Karpas-422 (cell line): ENCODE measurements at places on chromosomes 7 and 10.

- H3K27ac ChIP-seq: no peak overlapping the region
- no peak overlapping the region for H3K4me3 ChIP-seq
- no peaks in the 10 kb centered on the region for H3K4me1 ChIP-seq
- no peak for DNase-seq
- peaks cover 18% of the 10 kb centered on the region for H3K36me3 ChIP-seq
Observed at GRCh38 chr10:87775766-87776165, 42.3 kb downstream of the ATAD1 start.

DNA sequence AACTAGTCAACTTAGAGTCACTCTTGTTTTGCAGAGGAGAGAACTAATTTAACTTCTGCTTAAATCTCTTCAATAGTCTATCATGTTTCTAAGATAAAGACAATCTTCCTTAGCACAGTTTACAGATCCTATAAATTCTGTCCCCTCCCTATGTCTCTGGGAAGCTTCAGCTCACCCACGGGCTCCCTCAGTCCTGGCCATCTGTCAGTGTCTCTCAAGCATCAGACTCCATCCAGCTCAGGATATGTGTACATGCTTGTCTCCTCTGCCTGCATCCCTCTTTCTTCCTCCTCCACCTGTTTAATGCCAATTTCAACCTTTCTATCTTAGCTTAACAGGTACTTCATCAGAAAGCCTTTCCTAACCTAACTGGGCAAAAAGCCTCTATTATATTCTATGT is 177.1 kb upstream of the PTER start:
- H3K27me3 ChIP-seq: no peaks in the 10 kb centered on the region
- DNase-seq: no peak
- H3K27ac ChIP-seq: no peak overlapping the region
- no peak overlapping the region for H3K4me3 ChIP-seq
- H3K36me3 ChIP-seq: no peaks in the 10 kb centered on the region
- no peaks in the 10 kb centered on the region for H3K4me1 ChIP-seq

- H3K27me3 ChIP-seq: no peaks in the 10 kb centered on the region
- no peak overlapping the region for H3K4me3 ChIP-seq
- H3K36me3 ChIP-seq: no peaks in the 10 kb centered on the region
- H3K4me1 ChIP-seq: peaks cover 3% of the 10 kb centered on the region; the same call in 1 of the 2 replicates
- DNase-seq: no peak
Observed at GRCh38 chr7:87480386-87480785, 4.9 kb upstream of the ABCB4 start.

DNA sequence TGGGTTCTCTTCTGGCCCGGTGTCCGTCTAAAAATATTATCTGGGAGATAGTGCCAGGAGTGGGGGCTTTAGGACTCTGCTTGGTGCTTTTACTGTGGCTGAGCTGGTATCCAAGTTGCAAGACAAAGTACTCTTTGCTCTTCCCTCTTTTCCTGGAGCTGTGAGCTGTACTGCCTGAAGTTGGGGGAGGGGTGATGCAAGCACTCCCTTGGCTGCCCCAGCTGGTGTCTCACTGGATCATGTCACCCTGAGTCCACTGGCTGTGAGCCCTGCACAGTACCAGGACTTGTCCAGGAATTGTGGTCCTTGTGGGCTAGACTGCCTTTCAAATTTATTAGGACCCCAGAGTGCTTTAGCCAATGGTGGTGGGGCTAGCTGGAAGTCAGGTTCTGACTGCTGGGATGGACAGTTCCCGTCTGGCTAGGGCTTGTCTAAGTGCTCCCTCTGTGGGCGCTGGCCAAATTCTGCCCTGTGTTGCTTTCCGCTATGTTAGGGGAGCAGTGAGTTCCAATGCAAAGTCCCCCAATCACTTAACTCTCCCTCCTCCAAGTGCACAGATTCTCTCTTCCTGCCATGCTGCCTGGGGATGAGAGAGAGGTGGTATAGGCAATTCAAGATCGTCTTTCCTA is 13.1 kb downstream of the CC2D2B start:
- H3K4me3 ChIP-seq: no peak overlapping the region
- no peak for DNase-seq
- no peaks in the 10 kb centered on the region for H3K36me3 ChIP-seq
- H3K27me3 ChIP-seq: no peaks in the 10 kb centered on the region

GRCh38 chr7:22849662-22850061 is 27.0 kb upstream of the TOMM7 start:
- no peaks in the 10 kb centered on the region for H3K36me3 ChIP-seq
- no peak overlapping the region for H3K27ac ChIP-seq
- H3K4me3 ChIP-seq: no peak overlapping the region
- H3K4me1 ChIP-seq: peaks cover 11% of the 10 kb centered on the region
- DNase-seq: no peak

- H3K27me3 ChIP-seq: no peaks in the 10 kb centered on the region
- DNase-seq: peak; percentile 42
- H3K36me3 ChIP-seq: no peaks in the 10 kb centered on the region
- H3K4me1 ChIP-seq: no peaks in the 10 kb centered on the region
- no peak overlapping the region for H3K4me3 ChIP-seq
Observed at GRCh38 chr7:132571970-132572369, 4.3 kb downstream of the PLXNA4 start.

GRCh38 chr10:33298893-33299292 is 35.6 kb downstream of the NRP1 start:
- H3K36me3 ChIP-seq: no peaks in the 10 kb centered on the region
- no peak for DNase-seq
- no peak overlapping the region for H3K27ac ChIP-seq
- H3K4me3 ChIP-seq: no peak overlapping the region

DNA sequence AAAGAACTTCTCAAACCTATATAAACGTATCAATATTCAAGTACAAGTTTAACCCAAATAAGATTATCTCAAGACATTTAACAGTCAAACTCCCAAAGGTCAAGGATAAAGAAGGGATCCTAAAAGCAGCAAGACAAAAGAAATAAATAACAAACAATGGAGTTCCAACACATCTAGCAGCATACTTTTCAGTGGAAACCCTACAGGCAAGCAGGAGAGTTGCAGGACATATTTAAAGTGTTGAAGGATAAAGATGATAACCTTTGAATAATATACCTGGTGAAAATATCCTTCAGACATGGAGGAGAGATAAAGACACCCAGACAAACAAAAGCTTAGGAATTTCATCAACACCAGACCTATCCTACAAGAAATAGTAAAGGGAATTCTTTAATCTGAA is 82.8 kb downstream of the TES start:
- no peak overlapping the region for H3K27ac ChIP-seq
- DNase-seq: no peak
- H3K4me1 ChIP-seq: no peaks in the 10 kb centered on the region
- no peaks in the 10 kb centered on the region for H3K36me3 ChIP-seq

- DNase-seq: no peak
- no peaks in the 10 kb centered on the region for H3K4me1 ChIP-seq
- no peaks in the 10 kb centered on the region for H3K27me3 ChIP-seq
- no peak overlapping the region for H3K27ac ChIP-seq
- no peak overlapping the region for H3K4me3 ChIP-seq
Observed at GRCh38 chr7:130383187-130383980, 3.1 kb downstream of the CPA1 start.

DNA sequence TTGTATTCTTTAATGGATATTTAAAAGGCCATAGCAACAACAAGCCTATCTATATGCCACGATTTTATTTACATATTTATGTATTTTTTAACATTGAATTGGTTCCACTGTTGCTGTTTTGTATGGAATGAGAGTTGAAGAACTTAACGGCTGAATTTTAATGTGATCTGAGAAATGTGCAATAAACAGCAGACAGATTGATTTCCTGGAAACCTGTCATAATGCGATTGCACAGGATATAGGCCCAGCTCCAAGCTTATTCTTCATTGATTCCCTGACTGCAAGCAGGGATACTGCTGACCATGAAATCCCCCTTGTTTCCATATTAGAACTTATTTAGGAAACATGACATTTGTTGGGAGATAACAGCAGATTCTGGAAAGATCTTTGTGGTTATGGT is 195.6 kb downstream of the KCND2 start:
- H3K27me3 ChIP-seq: no peaks in the 10 kb centered on the region
- no peak overlapping the region for H3K27ac ChIP-seq
- no peak overlapping the region for H3K4me3 ChIP-seq
- no peaks in the 10 kb centered on the region for H3K36me3 ChIP-seq
- H3K4me1 ChIP-seq: no peaks in the 10 kb centered on the region

DNA sequence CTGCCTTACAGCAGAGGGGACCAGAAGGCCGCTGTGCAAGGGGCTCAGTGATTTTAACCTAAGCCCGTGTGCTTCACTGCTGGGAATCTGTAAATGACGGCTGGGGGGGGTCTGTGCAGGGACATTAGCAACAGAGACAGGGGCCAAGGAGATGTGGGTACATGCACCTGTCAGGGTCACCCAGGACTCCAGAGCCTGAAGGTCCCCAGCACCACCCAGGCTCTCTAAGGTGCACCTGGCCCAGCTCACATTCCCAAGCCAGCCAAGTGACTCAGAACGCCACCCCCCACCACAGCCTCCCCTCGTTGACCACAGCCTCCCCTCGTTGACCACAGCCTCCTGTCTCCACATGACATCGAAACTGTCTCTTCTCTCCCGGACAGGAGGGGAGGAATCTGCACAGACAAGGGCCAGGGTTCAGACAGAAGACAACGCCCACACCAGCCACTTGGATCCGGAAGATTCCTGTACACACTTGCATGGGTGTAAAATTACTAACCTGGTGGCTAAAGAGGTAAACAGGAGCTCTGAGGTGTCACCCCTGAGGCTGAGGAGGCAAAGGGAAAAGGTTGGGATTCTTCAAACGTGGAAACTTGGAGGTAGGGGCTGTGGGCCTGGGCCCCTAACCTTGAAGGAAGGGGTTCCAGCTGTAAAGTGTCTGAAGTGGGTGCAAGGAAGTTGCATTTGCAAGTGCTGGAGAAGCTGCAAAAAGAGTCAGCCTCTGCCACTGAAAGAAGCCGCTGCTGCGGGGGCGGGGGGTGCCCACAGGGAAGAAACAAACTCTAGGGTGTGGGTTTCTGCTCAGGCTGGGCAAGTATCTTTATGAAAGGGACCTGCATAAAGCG is 27.0 kb downstream of the CALML3 start:
- H3K27ac ChIP-seq: no peak overlapping the region
- H3K4me1 ChIP-seq: no peaks in the 10 kb centered on the region
- no peak overlapping the region for H3K4me3 ChIP-seq

DNA sequence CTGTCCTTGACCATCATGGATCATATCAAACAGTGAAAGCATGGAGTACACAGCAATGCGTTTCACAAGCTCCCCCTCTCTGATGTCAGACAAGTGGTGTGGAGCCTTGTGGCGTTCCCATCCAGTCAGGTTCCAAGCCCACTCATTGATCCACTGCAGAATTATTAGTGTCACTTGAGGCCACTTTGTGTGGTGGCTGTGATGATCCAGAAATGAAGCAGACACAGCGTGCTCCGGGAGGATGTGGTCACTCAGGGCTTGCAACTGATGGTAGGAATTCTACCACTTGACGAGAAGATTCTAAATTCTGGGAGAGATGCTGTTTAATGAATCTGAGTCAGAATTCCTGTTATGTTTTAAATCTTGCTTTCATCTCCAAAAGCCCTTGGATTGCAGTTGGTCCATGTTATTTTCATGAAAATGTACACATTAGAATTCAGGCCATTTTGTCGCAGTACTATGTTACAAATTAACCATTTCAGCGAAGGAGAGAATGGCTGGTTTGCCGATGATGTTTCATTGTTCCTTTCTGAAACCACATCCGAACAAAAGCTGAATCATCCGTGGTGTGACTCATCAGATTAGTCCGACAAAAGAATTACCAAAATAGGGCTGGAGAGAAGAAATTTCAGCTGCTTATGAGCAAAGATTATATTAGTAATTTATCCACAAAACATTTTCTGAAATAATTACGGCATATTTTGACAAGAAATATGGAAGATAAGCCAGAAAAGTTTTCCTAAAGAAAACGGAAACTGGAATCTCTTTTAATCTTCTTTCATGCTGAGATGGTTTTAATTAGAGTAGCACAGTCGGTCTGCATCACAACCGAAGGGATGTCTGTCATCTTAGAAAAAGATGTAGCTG is 48.1 kb downstream of the INSYN2A start:
- H3K4me1 ChIP-seq: no peaks in the 10 kb centered on the region
- no peak overlapping the region for H3K27ac ChIP-seq
- H3K4me3 ChIP-seq: no peak overlapping the region
- no peaks in the 10 kb centered on the region for H3K36me3 ChIP-seq

GRCh38 chr7:91527460-91527859 is 263.2 kb downstream of the FZD1 start:
- no peak for DNase-seq
- H3K27ac ChIP-seq: no peak overlapping the region
- H3K27me3 ChIP-seq: no peaks in the 10 kb centered on the region

DNA sequence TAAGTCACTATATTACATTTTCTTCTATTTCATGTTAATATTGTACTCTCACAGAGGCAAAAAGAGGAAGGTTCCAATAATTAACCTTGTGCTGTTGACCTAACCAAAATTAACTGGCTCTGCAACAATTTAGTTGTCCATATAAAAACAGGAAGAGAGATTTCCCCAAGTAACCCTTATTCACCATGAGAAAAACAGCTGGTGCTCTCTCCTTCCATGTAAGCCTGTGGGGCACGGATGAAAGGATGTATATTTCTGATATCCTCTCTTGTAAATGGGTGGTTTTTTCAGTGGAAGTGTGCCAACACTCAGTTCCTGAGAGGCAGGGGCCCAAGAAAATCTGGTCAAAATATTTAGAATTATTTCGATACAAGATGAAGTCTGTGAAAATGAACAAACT is 358.1 kb downstream of the CRPPA start:
- H3K27me3 ChIP-seq: no peaks in the 10 kb centered on the region
- no peak for DNase-seq
- H3K27ac ChIP-seq: no peak overlapping the region
- no peaks in the 10 kb centered on the region for H3K36me3 ChIP-seq
- no peak overlapping the region for H3K4me3 ChIP-seq

GRCh38 chr7:122258971-122259370 is 45.6 kb downstream of the FEZF1 start:
- no peak overlapping the region for H3K27ac ChIP-seq
- DNase-seq: no peak
- no peaks in the 10 kb centered on the region for H3K4me1 ChIP-seq
- no peaks in the 10 kb centered on the region for H3K36me3 ChIP-seq
- no peaks in the 10 kb centered on the region for H3K27me3 ChIP-seq

GRCh38 chr7:43553999-43554398 is 28.9 kb upstream of the STK17A start:
- H3K36me3 ChIP-seq: no peaks in the 10 kb centered on the region
- no peaks in the 10 kb centered on the region for H3K4me1 ChIP-seq
- no peak overlapping the region for H3K4me3 ChIP-seq
- no peaks in the 10 kb centered on the region for H3K27me3 ChIP-seq
- no peak overlapping the region for H3K27ac ChIP-seq
